Foreskin keratinocyte (primary cell): ENCODE measurements at places on chromosomes 13 and 19. TPM values are rescaled to one million over a fixed set of nuclear protein-coding genes. Genes with fewer than 3 reads are reported as not detected.
A peak's percentile ranks its signal among the peaks of the same experiment; 100 is the strongest.

GRCh38 chr19:52248241-52248640 lies 21.1 kb upstream of the ZNF766 start:
- peak; percentile 35 for DNase-seq

- no peak for DNase-seq
Measured at GRCh38 chr13:19737844-19738557, 44.7 kb downstream of the PSPC1 start.

The PCSK4 gene
- 0.78 and 0.92 TPM in 2 replicates for total RNA-seq

The ARL11 gene
- 0.53 and 0.54 TPM in 2 replicates for total RNA-seq

The FGF14 gene
- not detected in 2 replicates for total RNA-seq
